ENCODE measurements at places on chromosomes 7 and 10.

- DNase-seq, result no peak
Measured at GRCh38 chr10:125721035-125721434, 1.5 kb downstream of the EDRF1 start.

GRCh38 chr7:47154791-47155190 lies 427.1 kb downstream of the TNS3 start:
- no peak for DNase-seq

DNA sequence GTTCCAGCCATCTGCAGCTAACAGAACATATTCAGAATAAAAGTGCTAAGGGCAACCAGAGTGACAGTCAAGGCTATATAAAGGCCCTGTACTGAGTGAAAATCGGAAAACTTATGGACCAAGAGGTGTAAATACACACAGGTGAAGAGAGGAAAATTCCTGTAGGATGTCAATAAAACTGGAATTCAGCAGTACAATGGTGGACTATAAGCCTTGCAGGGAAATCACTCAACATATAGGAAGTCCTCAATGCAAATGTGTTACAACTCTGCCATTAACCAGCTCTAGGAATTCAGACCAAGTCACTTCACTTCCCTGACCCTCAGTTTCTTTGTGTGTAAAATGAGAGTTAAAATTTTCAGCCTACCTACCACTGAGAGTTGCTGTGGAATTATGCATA lies 7.7 kb downstream of the USP6NL start:
- no peak for DNase-seq

GRCh38 chr7:131564640-131565039 lies 8.2 kb upstream of the PODXL start:
- no peak for DNase-seq

DNA sequence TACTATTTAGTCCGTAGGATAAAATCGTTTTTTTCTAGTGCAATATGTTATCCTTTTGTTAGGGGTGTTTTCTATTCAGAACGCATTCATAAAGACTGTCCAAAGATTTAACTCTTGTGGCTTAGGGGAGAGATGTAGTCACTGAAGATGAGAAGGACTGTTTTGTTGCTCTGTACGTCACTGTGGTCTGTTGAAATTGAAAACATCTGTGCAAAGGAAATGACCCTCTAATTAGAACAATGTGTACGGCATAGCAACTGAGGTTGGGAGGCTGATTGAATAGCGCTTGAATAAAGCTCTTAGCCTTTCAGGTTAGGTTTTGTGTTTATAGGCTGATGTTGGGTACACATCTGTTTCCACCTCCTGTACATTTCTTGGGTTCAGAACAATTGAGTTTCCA lies 453.4 kb upstream of the AKR1E2 start:
- DNase-seq, result peak; percentile 99

DNA sequence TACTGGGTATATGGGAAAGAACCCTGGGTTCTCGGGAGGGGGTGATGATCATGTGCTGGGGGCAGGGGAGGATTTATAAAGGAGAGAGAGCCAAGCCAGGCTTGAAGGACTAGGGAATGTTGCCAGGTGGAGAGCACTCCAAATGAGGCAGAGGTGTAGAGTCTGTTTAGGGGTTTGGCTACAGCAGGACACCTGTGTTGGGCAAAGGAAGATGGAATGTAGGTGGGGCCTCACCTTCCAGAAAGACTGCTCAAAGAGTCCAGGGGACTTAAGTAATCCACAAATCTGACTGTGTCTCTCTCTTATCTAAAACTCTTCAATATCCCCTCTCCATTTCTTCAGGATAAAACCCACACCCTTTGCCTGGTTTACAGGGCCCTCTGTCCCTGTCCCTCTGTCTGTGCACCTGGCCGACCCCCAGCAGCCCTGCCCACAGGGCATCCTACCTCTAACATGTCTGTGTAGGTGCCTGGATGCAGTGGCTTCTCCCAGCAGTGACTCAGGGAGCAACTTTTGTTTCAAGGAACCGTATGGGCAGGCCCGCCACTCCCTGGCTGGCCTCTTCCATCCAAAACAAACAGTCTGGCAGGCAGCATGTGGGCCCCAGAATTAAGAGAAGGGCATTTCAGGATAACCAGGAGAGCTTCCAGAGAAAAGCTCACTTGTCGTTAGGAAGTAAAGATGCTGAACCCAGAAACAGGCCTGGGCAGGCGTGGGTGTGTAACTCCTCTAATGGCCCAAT lies 10.6 kb upstream of the PLEKHA1 start:
- no peak for DNase-seq

DNA sequence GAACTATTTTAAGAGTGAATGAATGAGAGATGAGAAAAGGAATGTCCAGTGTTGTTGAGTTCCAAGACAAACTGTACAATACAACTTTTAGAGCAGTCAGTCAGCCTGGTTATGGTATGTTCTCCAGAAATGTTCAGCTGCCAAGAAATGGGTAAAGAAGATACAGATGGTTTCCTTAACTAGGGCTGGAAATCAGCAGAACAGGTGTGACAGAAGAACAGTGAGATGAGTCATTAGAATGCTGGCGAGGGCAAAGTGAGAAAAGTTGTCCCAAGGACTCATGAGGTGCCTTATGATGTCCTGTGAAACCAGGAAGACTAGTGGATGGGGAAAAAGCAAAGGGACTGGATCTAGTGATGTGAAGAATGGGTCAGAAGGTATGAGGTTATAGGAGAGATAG lies 20.8 kb upstream of the SEPTIN7 start:
- peak; percentile 11 for DNase-seq

DNA sequence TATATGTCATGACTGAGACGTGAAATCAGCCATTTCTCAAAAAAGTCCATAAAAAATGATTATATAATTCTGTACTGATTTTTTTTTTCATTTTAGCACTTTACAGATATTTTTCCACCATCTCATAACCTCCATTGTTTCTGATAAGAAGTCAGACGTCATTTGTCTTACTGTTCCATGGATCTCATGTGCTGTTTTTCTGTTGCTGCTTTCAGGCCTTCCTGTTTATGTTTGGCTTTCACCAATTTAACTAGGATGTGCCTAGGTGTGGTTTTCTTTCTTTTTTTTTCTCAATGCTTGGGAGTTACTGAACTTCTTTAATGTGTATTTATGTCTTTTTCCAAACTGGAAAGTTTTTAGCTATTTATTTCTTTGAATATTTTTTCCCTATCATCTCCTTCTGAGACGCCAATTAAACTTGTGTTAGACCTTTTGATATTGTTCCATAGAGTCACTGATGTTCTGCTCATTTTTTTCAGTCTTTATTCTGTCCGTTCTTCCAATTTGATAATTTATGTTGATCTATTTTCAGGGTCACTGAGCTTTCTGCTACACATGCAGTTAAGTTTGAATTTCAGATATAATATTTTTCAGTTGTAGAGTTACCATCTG lies 43.3 kb downstream of the TAF3 start:
- no peak for DNase-seq
